ENCODE measurements at places on chromosomes 6 and 20.

DNA sequence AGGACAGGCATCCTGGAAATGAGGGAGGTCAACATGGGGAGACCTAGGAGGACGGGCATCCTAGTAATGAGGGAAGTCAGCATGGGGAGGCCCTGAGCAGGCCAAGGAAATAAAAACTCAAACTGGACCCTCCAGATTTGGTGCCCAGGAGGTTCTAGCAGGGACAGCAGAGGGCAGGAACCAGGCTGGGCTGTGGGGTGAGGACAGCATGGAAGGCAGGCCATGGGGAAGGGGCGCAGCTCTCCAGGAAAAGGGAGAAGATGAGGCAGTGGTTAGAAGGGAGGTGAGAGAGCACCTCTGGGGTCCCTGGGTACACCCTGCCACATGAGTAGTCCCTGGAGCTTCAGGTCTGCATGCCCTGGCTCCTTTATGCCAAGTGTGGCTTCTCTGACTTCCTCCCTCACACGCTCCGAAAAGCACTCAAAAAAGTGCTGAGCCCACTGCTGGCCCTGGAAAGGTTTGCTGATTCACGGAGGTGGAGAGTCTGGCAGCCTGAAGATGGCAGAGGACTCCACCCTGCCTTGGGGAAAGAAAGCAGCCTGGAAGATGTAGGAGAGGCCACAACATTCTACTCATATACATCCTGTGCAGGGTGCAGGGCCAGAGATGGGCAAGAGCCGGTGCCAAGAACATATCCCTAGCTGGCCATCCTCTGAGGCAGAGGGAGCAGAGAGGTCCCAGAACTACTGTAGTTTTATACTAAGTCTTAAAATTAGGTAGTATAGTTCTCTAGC lies 154.9 kb downstream of the MRPL14 start:
- DNase-seq = no peak

DNA sequence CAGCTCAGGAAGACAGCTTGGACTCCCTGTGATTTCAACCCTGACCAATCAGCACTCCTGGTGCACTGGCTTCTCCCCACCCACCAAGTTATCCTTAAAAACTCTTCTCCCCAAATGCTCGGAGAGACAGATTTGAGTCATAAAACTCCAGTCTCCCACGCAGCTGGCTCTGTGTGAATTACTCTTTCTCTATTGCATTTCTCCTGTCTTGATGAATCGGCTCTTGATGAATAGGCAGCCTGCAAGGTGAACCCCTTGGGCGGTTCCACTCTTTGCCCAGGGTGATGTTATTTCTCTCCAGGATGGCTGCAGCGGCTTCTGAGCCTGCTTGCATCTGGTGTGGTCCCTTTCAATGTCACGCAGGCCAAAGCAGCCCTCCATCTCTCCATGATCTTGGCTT lies 12.4 kb downstream of the SLC52A3 start:
- DNase-seq = no peak

DNA sequence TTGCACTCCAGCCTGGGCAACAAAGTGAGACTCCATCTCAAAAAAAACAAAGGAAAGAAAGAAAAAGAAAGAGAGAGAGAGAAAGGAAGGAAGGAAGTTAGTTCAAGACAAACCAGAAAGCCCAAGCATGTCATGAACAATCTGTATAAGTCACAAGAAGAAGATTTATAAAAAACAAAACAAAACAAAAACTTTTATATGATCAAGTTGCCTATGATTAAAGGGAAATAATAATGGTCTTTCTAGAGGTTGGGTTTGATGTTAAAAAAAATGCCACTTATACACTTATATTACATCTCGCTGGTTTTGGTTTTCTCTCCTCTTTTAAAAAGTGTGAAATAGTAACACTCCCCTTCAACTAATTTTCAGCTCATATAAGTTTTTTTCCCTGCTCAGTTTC lies 146.2 kb upstream of the CARMIL1 start:
- no peak for DNase-seq

DNA sequence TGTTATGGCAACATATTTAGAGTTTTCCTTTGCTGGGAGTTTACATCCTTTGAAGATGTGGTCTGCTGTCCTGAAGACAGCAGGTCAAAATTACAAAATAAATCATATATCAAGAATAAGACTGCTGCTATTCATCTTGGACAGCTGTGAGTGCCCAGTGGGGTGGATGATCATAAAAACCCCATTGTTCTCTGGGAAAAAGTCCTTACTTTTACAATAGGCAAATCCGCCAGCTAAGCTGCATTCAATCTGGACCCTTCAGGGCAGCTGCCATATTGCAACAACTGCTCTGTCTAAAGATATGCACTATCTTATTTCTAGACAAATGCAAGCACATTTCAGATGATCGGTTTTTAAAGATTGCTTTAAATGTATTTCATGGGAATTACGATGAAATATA lies 19.4 kb downstream of the CASS4 start:
- no peak for DNase-seq
